SIG-M5 (cell line): ENCODE measurements at places on chromosomes 5 and 9.

DNA sequence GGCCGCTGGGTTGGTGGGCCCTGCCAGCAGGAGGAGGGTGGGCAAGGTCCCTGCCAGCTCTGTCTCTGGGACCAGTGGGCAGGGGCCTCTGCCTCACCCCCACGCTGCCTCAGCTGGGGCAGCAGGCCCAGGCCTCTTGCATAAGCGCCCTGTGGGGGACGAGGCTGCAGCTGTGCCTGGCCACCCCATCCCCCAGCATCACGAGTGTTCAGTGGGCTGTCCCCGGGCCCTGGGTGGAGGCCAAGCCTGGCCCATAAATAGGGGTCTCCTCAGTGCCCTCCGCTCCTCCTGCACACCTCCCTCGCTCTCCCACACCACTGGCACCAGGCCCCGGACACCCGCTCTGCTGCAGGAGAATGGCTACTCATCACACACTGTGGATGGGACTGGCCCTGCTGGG is at the start of gene PTGDS:
PTGDS (plus strand) TSS at position 282 of the 400 bp plus-strand sequence; CDS start at position 357, 75 bp downstream.
- DNase-seq, result no peak

- no peak for DNase-seq
Measured at GRCh38 chr5:176846335-176847140, 36.2 kb downstream of the UNC5A start.

GRCh38 chr9:91416096-91416712 is 7.4 kb downstream of the NFIL3 start:
- no peak for DNase-seq

DNA sequence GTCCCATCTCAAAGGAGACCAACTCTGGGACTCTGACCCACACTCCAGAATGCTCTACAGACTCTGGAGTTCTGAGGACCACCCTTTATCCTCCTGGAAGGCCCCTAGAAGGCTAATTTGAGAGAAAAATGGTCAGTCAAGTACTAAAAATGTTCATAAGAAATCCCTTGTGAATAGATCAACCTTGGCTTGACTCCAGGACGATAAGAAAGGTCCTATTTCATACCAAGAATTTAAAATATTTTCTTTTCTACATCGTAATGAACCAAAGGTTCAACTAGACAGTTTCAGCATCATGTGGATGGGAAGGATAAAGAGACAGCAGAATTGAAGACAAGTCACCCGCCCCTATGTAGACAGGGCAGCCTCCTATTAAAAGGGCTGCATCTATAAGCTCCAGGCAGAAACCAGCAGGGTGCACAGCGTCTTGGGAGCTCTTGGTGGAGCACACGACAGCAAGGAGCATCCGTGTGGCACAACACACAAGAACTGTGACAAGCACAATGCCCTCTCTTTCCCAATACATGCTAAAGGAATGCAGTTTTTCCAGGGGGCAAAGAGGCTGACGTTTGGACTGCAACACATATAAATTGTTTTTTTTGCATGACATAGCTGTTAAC is 38.3 kb downstream of the RASEF start:
- no peak for DNase-seq

- DNase-seq, result no peak
Measured at GRCh38 chr5:32023816-32024215, 150.3 kb downstream of the GOLPH3 start.

DNA sequence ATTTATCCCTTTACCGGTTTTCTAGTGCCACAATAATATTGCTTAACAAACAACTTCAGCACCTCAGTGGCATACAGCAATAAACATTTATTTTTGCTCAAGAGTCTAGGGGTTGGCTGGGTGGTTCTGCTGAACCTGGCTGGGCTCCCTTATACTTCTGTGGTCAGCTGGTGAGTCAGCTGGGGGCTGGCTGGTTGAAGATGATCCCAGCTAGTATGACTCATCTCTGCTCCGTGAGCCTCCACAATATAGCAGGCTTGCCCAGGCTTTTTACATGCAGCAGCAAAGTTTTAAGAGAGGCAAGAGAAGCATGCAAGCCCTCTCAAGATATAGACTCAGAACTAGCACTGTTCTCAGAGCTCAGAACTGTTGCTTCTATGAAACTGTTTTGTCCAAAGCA is 523.5 kb upstream of the CLINT1 start:
- peak; percentile 44 for DNase-seq
